ENCODE measurements at places on chromosomes 3 and 15. TPM values are rescaled to one million over a fixed set of nuclear protein-coding genes. Genes with fewer than 3 reads are reported as not detected.
A peak's percentile ranks its signal among the peaks of the same experiment; 100 is the strongest.

DNA sequence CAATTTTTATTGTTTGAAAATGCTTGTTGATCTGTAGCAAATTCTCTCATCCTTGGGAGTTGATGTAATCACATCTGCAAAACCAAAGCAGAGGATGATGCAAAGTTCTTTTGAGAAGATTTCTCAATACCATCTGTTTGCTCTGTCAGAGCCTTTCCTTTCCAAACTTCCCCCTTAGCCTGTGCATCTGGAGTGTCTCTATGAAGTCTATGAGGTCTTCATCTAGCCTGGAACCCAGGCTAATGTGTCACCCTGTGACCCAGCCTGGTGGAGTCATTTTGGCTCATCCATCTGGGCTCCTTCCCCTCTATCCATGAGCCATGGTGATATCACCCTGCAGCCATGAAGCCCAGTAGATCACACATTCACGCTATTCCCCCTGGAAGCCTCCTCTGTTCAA is 123.2 kb upstream of the SLC7A14 start:
- no peak for DNase-seq

GRCh38 chr15:68885070-68885469 is 45.3 kb upstream of the SPESP1 start:
- no peak for DNase-seq

The GOLGA6A gene
- not detected for total RNA-seq

DNA sequence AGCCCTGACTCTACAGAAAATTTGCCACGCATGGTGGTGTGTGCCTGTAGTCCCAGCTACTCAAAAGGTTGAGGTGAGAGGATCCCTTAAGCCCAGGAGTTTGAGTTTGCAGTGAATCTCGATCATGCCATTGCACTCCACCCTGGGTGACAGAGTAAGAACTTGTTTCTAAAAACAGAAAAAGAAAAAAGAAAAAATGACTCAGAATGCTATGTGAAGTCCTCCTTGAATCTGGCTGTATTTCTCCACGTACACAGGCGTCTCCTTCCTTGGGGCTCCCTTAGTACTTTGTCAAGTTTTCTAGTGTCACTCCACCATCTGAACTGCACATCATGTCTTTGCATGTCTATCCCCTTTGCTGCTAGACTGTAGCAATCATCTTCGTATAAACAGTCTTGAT is 104.4 kb downstream of the LMLN start:
- no peak for DNase-seq

The KBTBD13 gene
- not detected for total RNA-seq

GRCh38 chr3:176523114-176523513 is 674.2 kb downstream of the TBL1XR1 start:
- DNase-seq, result no peak

GRCh38 chr3:113054552-113054951 is 63.8 kb downstream of the GTPBP8 start:
- DNase-seq, result no peak

DNA sequence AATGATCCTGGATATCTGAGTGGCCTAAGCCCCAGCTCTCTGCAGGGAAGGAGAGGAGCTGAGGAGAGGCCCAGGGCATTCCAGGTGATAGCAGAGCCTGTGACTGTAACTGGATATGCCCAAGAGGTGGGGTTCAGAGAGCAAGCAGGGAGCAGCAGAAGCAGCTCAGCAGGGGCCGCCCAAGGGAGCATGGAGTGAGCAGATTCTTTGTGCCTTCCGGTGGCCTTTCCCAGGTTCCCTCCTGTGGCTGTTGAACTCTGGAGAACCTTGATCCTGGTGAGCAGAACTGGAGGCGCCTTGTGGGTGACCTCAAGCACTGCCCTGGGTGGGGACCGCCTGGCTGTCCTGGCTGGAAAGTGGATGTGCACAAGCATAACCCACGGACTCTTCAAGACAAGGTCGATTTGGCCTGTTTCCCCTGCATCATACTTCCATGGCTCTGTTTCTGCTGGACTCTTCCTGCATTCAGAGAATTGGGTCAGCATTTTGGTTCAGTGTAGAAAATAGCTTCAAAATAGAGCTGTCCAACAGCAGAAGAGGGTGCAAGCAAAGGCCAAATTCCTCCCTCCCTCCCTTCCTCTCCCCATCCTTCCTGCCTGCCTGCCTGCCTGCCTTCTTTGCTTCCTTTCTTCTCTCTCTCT is 76.1 kb downstream of the ARNT2 start:
- DNase-seq, result no peak

DNA sequence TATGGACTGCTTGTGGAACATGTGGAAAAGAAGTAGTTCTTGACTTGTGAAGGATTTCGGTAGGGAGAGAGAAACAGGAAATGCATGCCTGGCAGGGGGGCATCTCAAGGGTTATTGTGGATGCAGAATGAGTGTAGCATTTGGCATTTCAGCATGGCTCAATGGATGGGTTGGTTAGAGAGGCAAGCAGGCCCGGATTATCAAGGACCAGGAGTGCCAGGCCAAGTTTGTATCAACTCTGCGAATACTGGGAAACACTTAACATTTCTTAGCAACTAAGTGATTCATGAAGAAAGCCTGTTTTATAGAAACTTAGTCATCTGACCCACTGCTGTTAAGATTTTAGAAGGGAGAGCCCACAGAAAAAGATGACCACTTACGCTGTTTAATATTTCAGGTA is 33.6 kb downstream of the KIF15 start:
- DNase-seq, result no peak

DNA sequence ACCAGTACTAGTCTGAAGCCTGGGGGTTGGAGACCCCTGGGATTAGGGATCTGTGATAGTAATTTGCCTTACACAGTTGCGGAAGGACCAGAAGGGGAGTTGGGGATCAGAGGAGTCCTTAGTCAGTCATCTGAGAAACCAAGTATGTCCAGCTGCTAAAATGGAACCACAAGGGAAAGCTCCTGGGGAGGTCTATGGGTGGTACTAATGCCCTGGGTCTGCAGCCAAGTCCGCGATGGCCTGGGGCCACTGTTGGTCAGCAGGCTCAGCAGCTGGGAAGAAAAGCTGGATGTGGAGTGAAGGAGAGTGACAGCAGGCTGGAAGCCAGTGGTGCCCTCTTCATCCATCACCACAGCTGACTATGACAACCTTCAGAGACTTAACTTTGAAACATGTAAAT is 2.2 kb upstream of the ANKDD1A start:
- no peak for DNase-seq

GRCh38 chr3:20185331-20185678 is 701 bp downstream of the SGO1 start:
- peak; percentile 30 for DNase-seq

- no peak for DNase-seq
Measured at GRCh38 chr15:50993598-50993997, 85.1 kb downstream of the AP4E1 start.

DNA sequence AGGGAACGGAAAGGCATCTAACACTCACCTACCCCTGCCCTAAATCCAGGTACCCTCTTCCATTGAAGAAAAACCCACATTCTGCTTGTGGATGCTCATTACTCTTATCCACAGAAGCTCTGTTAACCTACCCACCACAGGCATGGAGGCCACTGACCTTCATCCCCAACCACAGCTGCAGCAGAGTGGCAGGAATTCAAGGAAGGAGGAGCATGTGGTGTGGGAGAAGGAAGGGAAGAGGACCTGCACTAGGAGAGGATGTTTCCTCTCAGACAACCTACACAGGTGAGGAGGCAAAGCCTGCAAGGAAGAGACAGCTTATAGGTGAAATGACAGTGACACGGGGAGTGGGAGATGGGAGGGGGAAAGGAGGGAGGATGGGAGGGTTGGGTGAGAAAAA is 192.5 kb upstream of the TSC22D2 start:
- no peak for DNase-seq

DNA sequence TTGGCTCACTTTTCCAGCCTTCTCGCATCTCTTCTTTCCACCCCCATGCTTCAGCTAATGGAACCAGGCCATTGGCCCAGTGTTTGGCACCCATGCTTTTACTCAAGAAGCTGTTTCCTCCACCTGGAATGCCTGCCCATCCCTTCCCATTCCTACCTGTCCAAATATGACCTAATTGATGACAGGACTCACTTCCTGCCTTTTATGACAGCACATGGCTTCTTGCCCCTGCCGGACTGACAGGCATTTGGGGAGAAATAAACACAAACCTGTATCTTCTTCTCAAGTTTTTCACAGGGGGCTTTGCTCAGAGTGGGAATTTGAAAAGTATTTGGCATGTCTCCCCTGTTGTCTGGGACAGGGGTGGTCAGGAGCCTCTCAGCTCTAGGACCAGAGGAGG is 120.1 kb downstream of the ABHD5 start:
- no peak for DNase-seq

The SNUPN gene
- 16.1 TPM for total RNA-seq

DNA sequence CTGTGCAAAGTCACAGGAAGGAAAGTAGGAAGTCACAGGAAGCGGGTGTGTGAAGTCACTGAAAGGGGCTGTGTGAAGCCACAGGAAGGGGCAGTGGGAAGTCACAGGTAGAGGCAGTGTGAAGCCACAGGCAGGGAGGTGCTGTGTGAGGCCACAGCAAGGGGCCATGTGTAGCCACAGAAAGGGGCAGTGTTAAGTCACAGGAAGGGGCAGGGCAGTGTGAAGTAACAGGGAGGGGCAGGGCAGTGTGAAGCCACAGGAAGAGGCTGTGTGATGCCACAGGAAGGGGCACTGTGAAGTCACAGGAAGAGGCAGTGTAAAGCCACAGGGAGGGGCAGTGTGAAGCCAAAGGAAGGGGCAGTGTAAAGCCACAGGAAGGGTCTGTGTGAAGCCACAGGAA is 36.5 kb downstream of the GASK1A start:
- no peak for DNase-seq

The GP9 gene
- not detected for total RNA-seq

- peak; percentile 43 for DNase-seq
Measured at GRCh38 chr3:15637131-15637951, 35.8 kb downstream of the BTD start.

The GRAMD1C gene
- total RNA-seq, result 25.6 TPM

- DNase-seq, result peak; percentile 85
Measured at GRCh38 chr3:29683018-29683993, 402.4 kb downstream of the RBMS3 start.
